ENCODE measurements at places on chromosomes 5 and 9.

GRCh38 chr9:97441729-97442128 is 29.8 kb downstream of the TDRD7 start:
- no peak for DNase-seq

GRCh38 chr5:32790411-32790951 is 79.4 kb downstream of the NPR3 start:
- no peak for DNase-seq

- DNase-seq = no peak
Measured at GRCh38 chr9:93505541-93506132, 52.3 kb upstream of the FAM120AOS start.

DNA sequence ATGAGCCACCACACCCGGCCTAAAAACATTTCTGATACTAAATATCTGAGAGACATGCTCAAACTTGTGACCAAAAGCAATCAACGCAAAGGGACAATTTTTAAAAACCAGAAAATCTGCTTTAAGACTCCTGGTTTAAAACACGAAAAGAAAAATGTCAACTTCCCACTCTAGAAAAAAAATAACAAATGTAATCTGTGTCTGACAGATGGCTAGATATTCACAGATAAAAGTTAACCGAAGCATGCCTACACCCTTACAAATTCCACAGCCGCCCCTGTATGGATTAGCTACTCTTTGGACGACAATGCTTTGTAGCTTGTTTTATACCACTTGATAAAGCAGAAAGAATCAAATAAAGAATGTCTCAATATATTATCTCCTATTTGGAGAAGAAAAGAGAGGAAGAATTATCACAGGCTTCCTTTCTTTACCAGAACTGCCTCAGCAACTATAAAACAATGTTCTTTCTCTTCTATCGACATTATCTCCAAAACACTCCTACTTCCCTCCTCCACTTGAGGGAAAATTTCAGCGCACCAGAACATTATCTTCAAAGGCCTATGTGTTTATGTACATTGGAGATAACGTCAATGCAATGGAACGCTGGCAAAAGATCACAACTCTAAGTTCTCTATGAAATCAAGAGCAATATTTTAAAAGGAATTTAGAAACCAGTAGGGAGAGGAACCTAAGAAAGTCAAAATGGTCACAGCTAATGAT is 26.2 kb downstream of the CEMIP2 start:
- DNase-seq = no peak

All from T-helper 22 cell (primary cell).